ENCODE measurements at places on chromosomes 7 and 10. TPM values are rescaled to one million over a fixed set of nuclear protein-coding genes. Genes with fewer than 3 reads are reported as not detected.
A peak's percentile ranks its signal among the peaks of the same experiment; 100 is the strongest.

- no peak for DNase-seq
Observed at GRCh38 chr7:82049442-82049841, 279.6 kb upstream of the HGF start.

DNA sequence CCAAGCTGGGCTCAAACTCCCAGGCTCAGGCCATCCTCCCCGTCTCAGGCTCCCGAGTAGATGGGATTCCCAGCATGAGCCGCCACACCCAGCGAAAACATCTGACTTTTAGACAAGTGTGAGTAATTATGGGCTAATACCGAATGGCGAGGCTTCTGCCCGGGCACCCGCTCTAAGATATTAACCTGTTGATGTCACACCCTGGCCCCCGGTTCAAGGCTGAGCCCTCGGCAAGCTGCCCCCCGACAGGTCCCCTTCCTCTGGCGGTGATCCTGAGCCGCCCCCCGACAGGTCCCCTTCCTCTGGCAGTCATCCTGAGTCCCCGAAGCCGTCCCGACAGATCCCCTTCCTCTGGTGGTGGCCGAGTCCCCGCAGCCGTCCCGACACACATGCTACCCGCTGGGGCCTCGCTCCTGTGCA is 5.2 kb downstream of the PSMG3 start:
- no peak for DNase-seq

MSRB2 gene
- 4.1 TPM for total RNA-seq

BAIAP2L1 gene
- total RNA-seq, result 8.1 TPM

CDCA7L gene
- total RNA-seq, result 70.3 TPM

GRCh38 chr10:110414548-110415309 is 83.0 kb upstream of the DUSP5 start:
- peak; percentile 72 for DNase-seq

DNA sequence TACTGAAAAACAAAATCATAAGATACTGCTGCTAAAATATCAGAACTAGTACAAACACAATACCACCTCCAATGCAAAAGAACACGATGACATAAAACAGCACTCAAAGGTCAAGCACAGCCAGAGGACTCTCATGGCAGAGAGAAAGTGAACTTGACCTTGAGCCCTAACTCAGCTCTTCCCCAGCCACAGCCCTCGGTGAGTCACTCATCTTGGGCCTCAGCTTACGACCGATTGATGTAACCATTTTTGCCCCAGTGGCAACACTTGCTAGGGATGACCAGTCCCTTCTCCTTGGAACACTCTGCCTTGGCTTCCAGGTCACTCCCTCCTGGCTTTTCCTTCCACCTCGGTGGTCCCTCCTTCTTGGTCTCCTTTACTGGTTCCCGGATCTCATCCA is 77.8 kb downstream of the JAZF1 start:
- DNase-seq, result no peak

CYP2W1 gene
- total RNA-seq, result not detected

DNA sequence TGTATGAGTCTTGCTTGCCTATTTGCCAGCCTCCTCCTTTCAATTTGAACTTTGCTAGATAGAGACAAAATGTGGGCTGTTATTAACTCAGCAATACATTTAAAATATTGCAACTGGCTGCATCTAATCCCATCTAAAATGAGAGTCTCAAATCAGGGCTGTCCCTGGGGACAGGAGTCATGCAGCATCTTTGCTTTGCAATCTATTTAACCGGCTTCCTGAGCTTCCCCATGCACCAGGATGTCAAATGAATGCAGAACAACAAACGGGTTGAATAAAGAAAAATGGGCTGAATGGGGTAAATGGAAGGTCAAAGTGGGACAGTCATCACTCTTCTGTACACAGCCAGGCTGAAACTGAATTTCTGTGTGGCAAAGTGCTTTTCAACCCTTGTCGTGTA is 89.2 kb downstream of the AOAH start:
- no peak for DNase-seq

- DNase-seq, result no peak
Observed at GRCh38 chr10:75531571-75532031, 100.2 kb downstream of the LRMDA start.

- DNase-seq, result no peak
Observed at GRCh38 chr7:26388256-26388655, 96.6 kb downstream of the SNX10 start.

HEPACAM2 gene
- not detected for total RNA-seq

NUTM2E gene
- total RNA-seq, result 0.44 TPM

DNA sequence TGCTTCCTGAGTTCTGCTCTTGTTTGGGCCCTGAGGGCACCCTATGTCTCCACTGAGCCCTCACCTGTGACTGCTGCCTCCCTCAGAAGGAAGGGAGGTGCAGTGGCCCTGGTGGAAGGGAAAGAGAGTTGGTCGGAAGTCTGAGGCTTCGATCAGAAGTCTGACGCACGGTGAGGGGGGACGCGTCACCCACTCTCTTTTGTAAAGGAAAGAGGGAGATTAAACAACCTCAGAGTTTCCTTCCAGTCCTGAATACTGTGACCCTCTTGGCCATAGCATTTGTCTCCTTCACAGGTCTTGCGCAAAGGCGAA is 31.4 kb upstream of the TRIM8 start:
- no peak for DNase-seq

DNA sequence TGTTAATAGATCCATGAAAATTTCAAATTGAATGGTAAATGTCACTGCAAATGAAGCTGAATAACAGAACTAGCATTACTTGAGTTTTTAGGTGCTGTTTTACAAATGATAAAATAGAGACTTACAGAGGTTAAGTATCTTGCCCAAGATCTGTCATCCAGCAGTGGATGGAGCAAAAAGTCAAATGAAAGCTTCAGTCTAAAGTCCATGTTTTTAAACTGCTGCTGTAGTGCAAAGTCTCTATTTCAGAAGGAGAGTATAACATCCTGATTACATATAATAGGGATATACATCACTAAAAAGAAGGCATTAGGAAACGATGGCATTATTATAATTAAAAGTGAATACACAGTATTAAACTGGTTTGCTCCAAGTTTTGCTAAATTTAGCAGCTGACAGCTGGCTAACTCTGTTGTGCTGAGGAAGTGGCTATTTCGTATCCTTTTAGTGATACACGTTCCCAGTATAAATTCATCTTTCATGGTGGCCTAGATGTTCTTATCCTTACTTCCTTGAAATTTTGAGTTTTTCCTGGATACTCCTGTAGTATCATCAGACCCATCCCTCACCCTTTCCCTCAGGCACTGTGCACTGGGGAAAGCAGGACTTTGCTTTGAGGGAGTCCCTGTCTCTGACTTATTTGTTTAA is 603.2 kb downstream of the MAGI2 start:
- DNase-seq, result no peak

GRCh38 chr7:114508086-114508485 is 93.5 kb downstream of the FOXP2 start:
- DNase-seq, result no peak

FAM20C gene
- total RNA-seq, result 0.11 TPM

DNA sequence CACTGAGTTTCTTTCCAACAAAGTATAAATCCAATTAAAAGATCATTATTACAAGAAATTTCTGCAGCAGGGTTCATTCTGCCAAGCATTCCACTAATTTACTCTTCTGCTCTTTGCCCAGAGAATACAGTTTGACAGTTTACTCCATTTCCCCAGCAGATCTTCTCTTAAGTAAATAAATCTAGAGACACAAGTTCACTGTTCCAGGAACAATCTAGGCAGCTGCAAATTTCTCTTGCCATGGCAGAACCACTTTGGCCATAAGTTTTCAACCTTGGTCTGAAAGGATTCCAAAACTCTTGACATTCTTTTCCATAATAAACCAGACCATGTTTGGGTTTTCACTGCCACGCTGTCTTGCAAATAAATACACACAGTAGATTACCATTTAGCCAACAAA is 11.5 kb downstream of the RGS10 start:
- DNase-seq, result no peak

DNA sequence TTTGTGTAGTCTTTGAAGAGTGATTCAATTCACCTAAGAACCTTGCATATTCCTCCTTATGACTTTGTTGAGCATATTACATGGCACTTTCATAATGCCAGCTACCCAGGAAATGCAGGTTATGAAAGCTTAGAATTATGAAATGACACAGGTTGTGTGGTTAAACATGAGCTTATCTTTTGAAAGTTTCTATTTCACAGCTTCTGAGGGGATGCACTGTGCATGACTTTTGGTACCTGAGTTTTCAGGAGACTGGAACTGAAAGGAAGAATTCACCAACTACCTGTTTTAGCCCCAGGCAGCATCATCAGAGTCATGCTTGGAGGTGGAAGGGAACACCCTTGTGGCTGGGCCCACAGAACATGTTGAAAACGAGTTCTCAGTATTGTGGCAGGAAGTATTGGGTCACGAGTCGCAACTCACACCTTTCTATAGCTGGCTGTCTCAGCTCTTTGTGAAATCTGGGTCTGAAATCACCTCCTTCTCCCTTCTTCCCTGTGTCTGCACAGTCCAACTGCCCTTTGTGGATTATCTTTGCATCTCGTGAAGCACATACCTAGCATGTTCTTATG is 228.2 kb downstream of the PTEN start:
- DNase-seq, result no peak

- no peak for DNase-seq
Observed at GRCh38 chr7:48250441-48250951, 79.2 kb downstream of the ABCA13 start.

DNA sequence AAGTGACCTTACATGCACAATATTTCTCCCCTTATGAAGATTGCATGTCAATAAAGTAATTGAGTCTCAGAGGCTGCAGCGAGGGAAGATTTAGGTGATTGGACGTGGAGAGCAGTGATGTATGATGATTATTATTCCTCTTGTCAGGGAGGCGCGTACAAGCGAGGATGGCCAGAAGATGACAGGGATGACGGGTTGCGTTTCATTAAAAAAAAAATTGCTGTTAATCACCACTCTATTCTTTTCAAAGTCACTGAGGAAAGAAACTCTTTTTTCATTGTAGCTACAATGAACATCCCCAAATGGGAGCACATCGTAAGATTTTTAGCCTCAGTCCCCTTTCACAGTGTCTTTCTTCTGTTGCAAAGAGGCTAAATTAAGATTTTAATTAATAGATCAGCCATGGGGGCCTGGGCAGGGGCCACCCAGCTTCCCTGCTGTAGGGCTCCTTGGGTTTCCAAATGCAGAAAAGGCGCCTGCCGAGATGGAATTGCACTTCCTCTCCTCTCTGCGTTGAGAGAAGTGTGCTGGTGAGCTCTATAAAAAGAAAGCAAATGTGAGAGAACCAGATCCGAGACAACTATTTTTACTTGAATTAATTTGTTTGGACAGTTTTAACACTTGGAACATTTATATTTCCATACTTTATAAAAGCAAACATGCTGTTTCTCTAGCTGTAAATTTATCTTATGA is 998.1 kb downstream of the LRMDA start:
- no peak for DNase-seq

TFR2 gene
- total RNA-seq, result 7.5 TPM

DNA sequence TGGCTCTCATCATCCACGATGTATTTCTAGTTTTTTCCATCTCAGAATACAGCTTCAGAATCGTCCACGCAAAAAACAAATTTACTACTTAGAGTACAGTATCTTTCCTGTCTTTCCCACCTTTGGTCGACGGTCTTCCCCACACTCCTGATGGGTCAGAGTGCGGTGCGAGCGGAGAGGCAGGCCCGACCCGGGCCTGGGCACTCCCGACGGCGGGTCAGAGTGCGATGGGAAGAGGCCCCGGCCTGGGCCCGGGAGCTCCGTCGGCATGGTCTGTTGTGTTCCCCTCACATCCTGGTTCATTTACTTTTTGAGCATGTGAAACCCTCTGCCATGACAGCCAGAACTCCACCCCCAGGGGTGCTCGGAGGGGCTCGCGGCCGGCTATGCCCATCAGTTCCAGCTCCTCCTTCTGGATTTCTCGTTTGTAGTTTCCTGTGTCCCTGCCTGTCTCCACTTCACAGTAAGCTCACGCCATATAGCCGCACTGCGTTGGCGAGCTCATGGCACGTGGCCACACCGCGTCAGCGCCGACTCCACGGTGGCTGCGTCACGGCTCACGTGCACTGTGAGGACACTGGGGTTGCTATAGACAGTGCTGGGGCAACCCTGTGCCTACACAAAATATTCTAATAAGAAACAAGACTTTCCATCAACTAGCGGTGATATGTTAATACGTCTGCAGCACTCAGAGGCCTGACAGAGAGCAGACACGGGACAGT is 7.8 kb downstream of the COX19 start:
- no peak for DNase-seq

ASB10 gene
- total RNA-seq, result not detected

DNA sequence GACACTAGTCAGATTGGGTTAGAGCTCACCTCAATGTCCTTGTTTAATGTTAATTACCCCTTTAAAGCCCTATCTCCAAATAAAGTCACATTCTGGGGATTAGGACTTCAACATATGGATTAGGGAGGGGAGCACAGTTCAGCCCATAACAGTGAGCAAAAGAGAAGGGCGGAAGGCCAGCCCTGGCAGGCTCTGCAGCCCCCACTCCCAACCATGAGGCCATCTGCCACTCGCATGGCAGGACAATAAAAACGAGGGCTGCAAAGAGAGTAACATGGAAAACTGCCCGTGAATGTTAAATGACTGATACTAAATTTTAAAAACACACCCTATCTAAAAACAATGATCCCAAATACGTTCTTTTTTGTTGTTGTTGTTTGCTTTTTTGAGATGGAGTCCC is 38.7 kb downstream of the RGS10 start:
- DNase-seq, result no peak

- no peak for DNase-seq
Observed at GRCh38 chr7:55149001-55149400, 130.2 kb downstream of the EGFR start.

DNA sequence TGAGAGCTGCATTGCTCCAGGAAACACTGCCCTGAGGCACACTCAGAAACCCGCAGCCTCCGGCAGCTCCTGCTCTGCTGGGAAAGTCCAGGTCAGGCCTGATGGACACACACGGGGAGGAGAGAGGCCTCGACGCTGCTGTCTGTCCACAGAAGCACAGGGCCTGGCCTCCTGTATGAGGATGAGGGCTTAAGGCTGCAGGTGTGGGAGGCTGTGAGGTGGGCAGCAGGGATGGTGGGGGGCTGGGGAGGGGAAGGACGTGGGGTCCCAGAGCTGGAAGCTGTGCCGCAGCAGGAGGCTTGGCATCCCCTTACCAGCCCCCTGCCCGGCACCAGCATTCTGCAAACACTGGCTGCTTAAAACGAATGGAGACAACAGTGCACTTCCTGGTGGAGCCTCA is 186.2 kb downstream of the DNAJB6 start:
- no peak for DNase-seq

STAG3 gene
- total RNA-seq, result 41.3 TPM

DNA sequence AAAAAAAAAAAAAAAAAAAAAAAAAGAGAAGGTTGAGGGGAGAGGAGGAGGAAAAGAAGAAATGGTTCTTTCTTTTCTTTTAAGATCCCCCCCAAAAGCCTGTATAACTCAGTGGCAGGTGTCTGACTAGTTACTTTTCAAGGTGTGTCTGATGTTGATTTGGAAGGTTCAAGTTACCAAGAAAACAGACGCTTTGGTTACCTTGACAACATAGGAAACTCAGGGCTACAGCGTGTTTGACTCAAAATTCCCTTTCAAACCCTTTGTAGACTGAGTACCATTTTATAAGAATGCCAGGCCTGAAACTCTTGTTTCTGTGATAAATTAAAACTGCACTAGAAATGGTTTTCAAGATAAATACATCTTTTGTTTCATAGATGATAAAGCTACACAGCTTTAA is 286.8 kb downstream of the SKIDA1 start:
- DNase-seq, result no peak

Data from activated B cell treated with CpG ODN at 0.5 μM for 24 hours (primary cell).